ENCODE measurements at places on chromosomes 4 and X.

DNA sequence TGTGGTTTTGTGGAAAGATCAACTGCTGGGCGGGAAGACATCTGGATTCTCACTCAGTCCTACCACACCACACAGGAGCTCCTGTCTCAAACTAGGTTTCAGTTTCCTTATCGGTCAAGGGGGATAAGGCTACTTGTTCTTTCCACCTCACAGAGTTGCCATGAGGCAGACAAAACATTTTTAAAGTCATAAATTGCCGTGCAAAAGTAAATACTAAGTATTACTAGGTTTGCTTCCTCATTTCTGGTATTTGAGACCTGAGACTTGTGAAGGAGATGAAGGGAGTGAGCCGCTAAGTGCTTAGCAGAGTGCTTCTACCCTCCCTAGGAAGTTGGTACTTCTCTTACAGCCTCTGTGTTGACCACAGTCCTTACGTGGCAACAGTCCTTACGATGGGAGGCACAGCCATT lies 1.5 kb downstream of the LAP3 start:
- DNase-seq = no peak

DNA sequence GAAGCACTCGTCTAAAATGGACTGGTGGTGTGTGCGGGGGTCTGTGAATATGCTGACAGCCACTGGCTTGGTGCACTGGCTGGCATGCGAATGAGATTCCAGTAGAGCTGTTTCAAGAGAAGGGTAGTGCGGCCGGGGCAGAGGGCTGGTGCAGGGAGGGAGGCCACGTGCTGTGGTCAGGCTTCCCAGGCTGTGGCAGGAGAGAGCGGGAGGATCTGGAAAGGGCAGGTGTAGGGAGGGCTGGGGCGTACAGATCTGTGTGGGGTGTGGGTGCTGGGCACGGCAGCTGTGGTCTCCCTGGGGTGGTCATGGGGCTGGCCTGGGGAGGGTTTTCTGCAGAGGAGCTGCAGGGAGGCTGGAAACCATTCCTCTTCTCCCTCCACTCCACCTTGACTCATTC lies 30.2 kb downstream of the SORCS2 start:
- no peak for DNase-seq

DNA sequence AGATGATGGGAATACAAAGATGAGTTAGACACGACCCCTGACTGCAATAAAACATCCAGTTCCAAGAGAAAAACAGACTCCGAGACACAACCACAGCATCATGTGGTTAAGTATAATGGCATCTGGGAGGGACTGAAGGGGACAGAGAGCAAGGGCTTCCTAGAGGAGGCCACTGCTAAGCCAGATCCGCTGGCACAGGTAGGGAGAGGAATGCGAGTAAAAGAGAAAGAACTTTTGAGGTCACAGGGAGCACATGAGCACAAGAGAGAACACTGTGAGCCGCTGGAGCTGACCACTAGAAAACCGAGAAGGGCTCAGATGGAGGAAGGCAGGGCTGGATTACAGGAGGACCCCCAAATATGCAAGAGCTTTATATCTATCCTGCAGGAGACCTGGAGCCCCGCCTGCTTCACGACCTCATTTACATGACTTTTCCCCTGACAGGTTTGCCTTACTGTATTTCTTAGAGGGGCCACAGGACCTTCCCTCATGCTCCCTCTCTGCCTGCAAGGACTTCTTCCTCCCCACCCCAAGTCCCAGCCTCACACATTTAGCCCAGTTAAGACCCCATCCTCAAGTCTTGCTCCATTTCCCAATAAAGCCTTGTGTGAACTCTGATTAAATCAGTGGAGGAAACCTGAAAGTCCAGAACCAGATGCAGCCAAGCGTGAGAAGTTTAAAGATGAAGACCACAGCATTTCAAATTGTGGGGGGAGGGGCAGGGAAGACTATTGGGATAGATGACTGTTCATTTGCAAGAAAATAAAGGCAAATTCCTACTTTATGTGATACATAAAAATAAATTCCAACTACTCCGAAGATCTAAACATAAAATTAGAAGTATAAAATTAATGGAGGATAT lies 29.6 kb downstream of the MFAP3L start:
- no peak for DNase-seq

GRCh38 chr4:69849969-69850368 lies 10.0 kb downstream of the SULT1E1 start:
- no peak for DNase-seq

DNA sequence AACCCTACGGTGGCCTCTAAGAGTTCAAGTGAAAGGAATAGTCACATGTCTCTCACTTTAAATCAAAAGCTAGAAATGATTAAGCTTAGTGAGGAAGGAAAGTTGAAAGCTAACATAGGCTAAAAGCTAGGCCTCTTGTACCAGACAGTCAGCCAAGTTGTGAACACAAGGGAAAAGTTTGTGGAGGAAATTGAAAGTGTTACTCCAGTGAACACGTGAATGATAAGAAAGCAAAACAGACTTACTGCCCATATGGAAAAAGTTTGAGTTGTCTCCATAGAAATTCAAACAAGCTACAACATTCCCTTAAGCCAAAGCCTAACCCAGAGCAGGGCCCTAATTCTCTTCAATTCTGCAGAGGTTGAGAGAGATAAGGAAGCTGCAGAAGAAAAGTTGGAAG lies 51.5 kb upstream of the RAB9B start:
- DNase-seq = no peak

DNA sequence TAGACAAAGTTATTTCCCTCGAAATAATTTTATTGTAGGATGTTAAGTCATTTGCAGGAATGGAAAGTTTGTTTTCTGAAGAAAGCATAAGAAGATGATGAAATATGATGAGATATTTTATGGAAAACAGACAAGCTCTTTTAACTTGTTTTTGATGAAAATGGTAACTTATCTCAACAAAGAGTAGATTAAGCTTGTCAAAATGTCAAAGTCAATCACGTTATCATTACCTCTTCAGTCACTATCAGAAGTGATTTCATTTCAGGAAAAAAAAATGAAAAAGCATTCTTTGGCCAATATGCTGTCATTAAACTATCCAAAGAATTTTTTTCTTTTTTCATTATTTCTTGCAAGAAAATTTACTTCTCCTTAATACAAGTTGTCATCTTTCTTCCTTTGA lies 221.0 kb upstream of the ANKRD50 start:
- DNase-seq = no peak

DNA sequence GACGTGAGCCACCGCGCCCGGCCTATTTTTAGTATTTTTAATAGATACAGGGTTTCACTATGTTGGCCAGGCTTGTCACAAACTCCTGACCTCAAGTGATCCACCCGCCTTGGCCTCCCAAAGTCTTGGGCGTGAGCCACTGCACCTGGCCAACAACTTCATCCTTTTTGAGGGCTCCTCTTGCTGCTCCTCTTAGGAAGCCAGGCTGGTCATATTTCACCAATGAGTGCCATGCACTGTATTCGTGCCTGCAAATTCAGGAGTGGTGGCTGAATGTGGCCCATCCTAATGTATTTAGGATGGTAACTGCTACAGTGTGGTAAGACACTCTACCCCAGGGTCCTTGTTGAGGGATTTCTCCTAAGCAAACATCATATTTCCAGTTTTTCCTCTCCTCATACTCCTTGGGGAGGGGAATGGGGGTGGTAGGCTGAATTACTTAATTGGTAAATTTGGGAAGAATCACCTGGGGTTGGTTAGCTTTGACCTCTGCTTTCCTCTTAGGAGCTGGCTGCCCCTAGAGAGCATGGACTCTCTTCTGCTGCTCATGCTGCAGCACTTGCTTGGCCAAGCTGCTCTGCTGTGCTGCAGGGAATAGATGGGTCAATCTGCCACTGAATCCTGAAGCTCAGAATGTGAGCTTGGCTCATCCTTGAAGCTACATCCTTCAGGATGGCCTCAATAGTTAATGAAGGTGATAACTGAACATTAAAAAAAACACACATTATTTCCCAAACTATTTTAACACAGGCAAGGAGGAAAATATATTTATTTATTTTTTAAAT lies 167.4 kb downstream of the HS3ST1 start:
- DNase-seq = no peak

DNA sequence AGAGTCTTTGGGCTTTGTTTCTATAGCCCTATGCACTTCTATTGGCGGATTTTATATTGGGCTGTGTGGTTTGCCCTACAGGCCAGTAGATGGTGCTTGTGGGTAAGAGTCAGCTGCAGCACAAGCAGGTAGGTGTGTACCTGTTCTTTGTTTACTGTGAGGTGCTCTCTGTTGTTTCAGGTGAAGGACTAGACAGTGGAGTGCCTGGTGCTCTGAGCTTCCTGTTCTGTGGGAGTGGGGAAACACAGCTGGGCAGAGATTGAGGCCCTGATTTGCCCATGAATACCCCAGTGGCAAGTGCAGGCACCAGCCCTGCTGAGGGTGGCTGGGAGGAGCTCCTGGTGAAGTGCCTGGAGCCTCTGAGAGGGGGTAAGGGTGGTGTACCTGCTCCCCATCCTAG lies 26.3 kb upstream of the UCP1 start:
- no peak for DNase-seq

DNA sequence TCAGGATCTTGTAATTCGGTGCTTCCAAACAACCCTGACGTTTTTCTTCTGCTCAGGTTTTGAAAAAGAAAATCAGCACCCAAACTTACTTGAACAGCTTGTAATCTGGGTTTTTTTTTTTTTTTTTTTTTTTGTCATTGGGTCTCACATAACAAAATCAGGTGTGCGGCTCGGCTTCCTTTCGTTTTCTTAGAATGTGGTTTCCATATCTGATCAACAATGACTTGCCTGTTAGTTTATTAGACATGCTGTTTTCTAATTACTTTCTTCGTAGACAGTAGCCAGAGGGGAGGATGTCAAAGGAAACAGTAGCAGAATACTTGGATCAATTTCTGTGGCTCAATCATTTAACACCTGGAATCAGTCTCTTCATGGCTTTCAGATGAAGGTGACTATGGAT lies 890 bp upstream of the FREM3 start:
- DNase-seq = no peak

DNA sequence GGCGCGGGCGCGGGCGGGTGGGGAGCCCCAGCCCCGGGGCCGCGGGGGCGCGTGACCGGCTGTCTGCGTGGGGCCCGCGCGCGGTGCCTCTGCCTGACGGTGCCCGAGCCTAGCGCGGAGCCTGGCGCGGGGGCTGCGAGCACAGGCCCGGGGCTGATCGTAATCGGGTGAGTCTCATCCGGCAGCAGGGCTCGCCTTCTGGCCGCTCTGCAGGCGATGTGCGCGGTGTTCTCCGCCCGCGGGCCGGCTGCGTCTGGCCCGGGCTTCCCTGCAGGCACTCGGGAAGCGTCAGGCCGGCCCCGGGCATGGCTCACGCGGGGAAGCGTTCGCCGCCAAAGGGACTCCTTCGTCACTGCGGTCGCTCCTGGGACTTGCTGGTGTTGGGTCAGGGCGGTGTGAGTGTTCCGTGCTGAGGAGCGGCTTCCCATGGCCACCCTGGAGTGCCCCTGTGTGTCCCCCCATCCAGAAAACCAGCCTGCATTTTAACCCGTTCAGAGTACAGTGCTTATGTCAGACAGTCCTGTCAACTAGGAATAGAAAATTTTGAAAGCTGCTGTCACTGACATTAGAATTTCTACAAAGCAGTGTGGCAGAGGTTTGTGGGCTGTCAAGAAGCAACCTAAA lies 40.6 kb downstream of the FAM149A start:
- DNase-seq = no peak

GRCh38 chrX:139600105-139600504 lies 69.6 kb downstream of the F9 start:
- no peak for DNase-seq

GRCh38 chr4:170391066-170391740 lies 301.4 kb upstream of the AADAT start:
- DNase-seq = peak; percentile 85

DNA sequence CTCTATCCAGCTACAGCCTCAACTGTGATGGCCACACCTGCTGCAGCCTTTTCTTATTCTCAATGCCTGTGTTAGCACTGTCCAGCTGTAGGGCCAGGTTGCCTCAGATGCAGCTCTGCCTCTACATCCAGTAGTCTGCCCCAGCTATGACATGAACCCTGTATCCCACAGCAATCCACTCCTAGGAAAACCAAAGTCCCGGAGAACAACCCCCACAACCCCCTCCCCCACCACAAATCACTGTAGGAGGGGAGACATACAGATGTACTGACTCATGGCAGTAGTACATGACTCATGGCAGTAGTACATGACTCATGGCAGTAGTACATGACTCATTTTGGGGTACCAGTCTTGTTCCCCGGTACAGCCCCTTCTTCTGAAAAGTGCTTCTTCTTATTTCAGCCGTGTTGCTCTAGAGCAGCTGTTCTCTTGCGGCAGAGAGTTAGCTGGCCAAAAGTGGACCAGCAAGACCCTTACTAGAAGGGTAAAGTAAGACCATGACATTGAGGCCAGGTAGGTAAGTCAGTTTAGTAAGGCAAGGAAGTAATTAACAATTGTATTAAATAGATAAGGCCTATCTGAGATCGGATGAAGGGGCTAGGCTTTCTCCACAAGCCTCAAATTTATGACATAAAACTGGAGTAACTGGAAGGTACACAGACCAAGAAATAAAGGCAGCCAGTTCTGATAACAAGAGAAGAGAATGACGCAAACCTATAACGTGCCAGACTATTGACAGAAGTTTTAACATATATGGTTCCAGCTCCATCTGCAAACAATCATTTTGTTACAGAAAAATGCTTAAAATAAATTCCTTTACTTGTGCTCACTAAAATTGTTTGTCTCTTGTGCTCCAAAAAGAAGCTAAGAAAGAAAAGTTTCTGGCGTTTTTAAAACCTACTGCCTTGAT lies 221.4 kb downstream of the TACR3 start:
- DNase-seq = peak; percentile 22

- peak; percentile 47 for DNase-seq
These were observed 60.1 kb upstream of the PLAC1 start for GRCh38 chrX:134718105-134718965.

GRCh38 chrX:13165266-13166189 lies 121.1 kb upstream of the FAM9C start:
- DNase-seq = no peak

GRCh38 chr4:95084584-95084983 lies 326.8 kb downstream of the BMPR1B start:
- DNase-seq = no peak

DNA sequence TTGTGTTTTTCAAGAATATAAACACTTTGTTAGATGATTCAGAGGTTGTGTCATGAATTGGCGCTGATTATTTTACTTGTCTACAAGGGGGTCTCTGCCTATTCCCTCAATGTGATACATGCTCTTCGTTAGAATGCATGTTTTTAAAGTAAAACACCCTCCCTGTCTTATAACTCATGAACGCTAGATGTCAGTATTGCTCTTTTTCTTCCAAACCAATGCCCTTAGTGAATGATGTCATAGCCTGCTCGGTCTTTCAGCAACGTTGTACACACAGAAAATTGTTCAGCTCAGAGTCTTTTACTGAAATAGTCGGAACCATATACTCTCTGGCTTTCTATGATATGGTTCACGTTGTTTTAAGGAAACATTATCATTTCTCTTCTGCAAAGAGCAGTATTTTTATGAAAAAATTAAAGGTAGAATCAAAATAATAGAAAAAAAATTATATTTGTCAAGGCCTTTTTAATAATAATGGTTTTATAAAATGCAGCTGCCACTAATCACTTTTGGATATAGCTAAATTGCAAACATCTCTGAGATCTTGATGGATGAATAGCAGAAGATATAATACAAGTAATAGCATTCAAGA lies 292.9 kb downstream of the TLL1 start:
- DNase-seq = peak; percentile 29
